Activated naive CD4-positive, alpha-beta T cell treated with anti-CD3 and anti-CD28 coated beads, Interleukin-2, amount 10 ng/mL, durations not matched to agents 7 days and 5 days (primary cell): ENCODE measurements at places on chromosomes 2 and 18.

DNA sequence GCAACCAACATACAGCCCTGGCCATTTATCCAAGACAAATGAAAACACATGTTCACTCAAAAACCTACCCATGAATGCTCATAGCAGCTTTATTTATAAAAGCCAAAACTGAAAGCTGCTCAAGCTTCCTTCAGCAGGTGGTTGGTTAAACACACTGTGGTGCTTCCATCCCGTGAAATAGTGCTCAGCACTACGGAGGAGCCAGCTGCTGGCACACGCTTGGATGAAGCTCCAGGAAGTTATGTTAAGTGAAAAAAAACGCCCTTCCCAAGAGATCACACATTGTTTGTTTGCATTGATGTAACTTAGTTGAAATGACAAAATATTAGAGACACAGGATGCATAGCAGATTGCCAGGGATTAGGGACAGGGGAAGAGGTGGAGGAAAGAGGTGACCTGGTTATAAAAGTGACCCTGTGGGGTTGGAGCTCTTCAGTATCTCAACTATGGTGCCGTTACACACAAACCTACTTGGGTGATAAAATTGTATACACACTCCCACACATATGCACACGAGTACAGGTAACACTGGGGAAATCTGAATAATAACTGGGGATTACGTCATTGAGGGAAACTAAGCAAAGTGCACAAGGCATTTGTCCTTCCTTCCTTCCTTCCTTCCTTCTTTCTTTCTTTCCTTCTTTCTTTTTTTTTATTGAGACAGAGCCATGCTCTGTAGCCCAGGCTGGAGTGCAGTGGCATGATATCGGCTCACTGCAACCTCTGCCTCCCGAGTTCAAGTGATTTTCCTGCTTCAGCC, 6.2 kb upstream of the ALPG start:
- no peaks in the 10 kb centered on the region for H3K36me3 ChIP-seq
- H3K4me3 ChIP-seq, result no peak overlapping the region
- peaks cover 35% of the 10 kb centered on the region for H3K27me3 ChIP-seq

GRCh38 chr2:213231966-213232365, 52.3 kb upstream of the SPAG16 start:
- no peaks in the 10 kb centered on the region for H3K36me3 ChIP-seq
- peaks cover 17% of the 10 kb centered on the region for H3K4me1 ChIP-seq
- H3K4me3 ChIP-seq, result no peak overlapping the region
- no peak for DNase-seq

DNA sequence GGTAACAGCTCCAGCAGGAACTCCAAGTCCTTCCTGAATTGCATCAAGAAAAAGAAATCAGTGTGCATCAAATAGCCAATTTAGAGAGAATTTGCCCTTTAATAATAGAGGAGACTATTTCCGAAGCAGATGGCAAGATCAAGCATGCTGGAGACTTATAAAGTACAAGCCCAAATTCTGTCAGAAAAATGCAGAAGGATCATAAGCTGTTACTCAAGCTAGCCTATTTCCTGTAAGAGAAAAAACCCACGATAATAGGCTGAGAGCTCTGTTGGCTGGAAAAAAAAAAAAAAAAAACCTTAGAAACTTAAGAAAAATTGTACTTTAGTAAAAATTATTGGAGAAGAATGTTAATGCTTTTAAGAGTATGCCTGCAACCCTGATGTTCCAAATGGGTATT, 24.4 kb upstream of the ITM2C start:
- no peak for DNase-seq
- no peaks in the 10 kb centered on the region for H3K4me1 ChIP-seq
- peaks cover 46% of the 10 kb centered on the region for H3K27me3 ChIP-seq

- no peaks in the 10 kb centered on the region for H3K4me1 ChIP-seq
- no peak for DNase-seq
- H3K4me3 ChIP-seq, result no peak overlapping the region
- H3K27ac ChIP-seq, result no peak overlapping the region
- no peaks in the 10 kb centered on the region for H3K27me3 ChIP-seq
These were observed 830.4 kb downstream of the DCDC2C start for GRCh38 chr2:4533806-4534205.

- no peaks in the 10 kb centered on the region for H3K27me3 ChIP-seq
- DNase-seq, result no peak
- H3K4me3 ChIP-seq, result no peak overlapping the region
- H3K4me1 ChIP-seq, result peaks cover 95% of the 10 kb centered on the region
- H3K36me3 ChIP-seq, result peaks cover 84% of the 10 kb centered on the region
- H3K27ac ChIP-seq, result peak overlapping the region; percentile 97
These were observed 23.3 kb downstream of the TRABD2A start for GRCh38 chr2:84857566-84857965.

DNA sequence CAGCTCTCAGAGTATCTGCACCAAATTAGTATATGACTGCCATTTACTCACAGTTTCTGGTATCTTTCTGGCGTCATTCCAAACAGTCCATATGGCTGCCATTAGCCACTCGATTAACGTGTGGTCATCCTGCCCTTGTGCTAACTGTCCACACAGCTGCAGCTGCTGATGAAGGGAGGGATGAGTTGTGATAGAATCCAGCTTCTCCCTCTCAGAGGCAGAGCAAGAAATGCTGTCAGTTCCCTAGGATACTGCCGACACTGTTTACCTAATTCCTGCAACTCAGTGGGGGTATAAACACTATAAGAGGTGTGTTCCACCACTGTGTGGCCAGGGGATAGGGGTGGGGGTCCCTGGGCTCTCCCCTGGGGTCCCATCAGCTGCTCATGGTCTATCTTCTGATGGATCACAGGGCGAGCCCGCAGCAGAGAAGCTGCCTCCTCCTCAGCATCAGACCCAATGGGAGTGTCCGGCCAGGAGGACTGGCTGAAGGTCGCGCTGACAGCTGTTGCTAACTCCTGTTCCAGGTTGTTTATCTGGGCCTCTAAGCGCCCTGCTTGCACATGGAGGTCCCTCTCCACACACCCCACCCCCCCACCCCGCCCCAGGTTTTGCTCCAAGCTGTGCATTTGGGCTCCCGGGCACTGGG, 17.3 kb upstream of the KLHL23 start:
- DNase-seq, result no peak
- no peaks in the 10 kb centered on the region for H3K36me3 ChIP-seq
- no peak overlapping the region for H3K4me3 ChIP-seq
- H3K27me3 ChIP-seq, result no peaks in the 10 kb centered on the region

DNA sequence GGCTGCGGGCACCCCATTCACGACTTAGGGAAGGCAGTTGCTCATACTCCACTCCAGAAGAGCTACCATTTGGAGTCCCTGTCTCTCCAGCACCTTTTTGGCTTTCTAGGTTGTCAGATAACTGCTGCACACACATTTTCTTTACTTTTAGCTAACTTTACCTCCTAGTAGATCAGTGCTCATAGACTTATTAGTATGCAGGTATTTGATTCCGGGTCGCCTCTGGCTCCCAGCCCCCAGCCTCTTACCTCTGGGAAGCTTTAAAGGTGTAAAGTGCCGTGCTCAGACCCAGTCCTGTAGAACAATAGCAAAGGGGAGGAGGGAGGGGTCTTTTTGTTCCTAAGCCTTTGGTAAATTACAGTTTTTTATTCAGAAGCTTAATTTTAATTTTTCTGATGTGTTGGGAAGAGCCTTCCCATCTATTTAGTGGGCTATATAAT, 102.9 kb downstream of the SPTBN1 start:
- DNase-seq, result peak; percentile 29
- H3K36me3 ChIP-seq, result peaks cover 36% of the 10 kb centered on the region
- H3K27ac ChIP-seq, result peak overlapping the region; percentile 91
- peak overlapping the region; percentile 91 for H3K4me3 ChIP-seq
- peaks cover 10% of the 10 kb centered on the region for H3K27me3 ChIP-seq
- peaks cover 40% of the 10 kb centered on the region for H3K4me1 ChIP-seq

- H3K27ac ChIP-seq, result peak overlapping the region; percentile 56
- H3K4me3 ChIP-seq, result peak overlapping the region; percentile 55
- H3K27me3 ChIP-seq, result peaks cover 54% of the 10 kb centered on the region
These were observed 21.9 kb upstream of the PAX3 start for GRCh38 chr2:222320436-222321395.

- DNase-seq, result peak; percentile 82
- H3K4me3 ChIP-seq, result no peak overlapping the region
- H3K27ac ChIP-seq, result no peak overlapping the region
- H3K4me1 ChIP-seq, result peaks cover 7% of the 10 kb centered on the region
- H3K27me3 ChIP-seq, result peaks cover 93% of the 10 kb centered on the region
These were observed 3.5 kb downstream of the CDK5R2 start for GRCh38 chr2:218962859-218963492.
